ENCODE measurements at places on chromosomes 6 and 20.

GRCh38 chr6:137231895-137232294, 12.7 kb upstream of the IFNGR1 start:
- no peak for DNase-seq

- DNase-seq: no peak
Measured at GRCh38 chr6:50135968-50136367, 86.2 kb upstream of the DEFB112 start.

DNA sequence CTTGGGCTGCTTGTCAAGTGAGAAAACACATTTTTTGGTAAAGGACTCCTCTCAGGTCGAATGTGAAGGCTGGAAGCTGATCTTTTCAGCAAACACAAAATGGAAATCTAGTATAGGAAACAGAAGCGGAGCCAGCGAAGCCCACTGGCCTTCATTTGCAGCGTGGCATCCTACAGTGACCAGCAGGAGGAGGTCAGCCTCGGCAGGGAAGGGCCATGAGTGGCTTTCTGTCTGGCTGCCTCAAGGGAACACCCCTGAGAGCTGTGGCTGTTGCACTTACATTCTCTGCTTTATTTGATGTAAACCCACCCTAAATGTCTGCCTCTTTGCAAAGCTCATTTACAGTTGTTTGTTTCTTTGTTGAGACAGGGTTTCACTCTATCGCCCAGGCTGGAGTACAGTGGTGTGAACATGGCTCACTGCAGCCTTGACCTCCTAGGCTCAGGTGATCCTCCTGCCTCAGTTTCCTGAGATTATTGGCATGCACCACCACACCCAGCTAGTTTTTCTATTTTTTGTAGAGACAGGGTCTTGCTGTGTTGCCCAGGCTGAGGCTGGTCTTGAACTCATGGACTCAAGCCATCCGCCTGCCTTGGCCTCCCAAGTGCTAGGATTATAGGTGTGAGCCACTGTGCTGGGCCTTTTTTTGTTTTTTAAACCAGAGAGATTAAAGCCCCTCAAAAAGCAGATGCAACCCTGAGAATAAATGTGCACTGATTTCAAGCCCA, 322.0 kb upstream of the SOX4 start:
- DNase-seq: no peak

GRCh38 chr6:134523051-134523450, 205.1 kb upstream of the SGK1 start:
- DNase-seq: no peak

- DNase-seq: no peak
Measured at GRCh38 chr20:44211177-44212039, 837 bp upstream of the OSER1 start.

GRCh38 chr6:142334294-142334693, 32.5 kb downstream of the ADGRG6 start:
- DNase-seq: no peak

GRCh38 chr6:54579011-54579410, 267.6 kb upstream of the FAM83B start:
- no peak for DNase-seq

- DNase-seq: no peak
Measured at GRCh38 chr20:13447385-13448180, 191.1 kb downstream of the TASP1 start.

- no peak for DNase-seq
Measured at GRCh38 chr6:136095986-136096385, 154.1 kb downstream of the MTFR2 start.

GRCh38 chr6:42163981-42164380, 9.2 kb upstream of the GUCA1A start:
- DNase-seq: no peak

GRCh38 chr6:34324738-34325444, 67.6 kb downstream of the NUDT3 start:
- no peak for DNase-seq

DNA sequence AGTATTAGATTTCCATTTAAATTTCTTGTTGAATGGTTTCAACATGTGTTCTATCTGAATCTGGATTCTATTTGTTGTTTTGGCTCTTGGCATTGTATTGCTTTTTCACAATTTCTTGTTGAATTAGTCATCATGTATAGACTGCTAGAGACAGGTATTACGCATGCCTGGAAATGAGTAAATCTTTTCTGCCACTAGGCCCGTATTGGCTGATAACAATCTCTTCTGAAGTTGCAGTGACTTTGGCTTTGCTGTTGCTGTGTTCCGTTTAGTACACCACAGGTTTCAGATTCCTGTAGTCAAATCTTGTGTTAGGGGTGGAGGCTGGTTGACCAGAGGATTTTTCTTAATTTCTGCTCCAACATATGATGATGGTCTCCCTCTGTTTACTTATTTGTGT, 1339.4 kb downstream of the GRIK2 start:
- no peak for DNase-seq

GRCh38 chr6:125773387-125774341, 17.1 kb upstream of the NCOA7 start:
- DNase-seq: no peak

- DNase-seq: no peak
Measured at GRCh38 chr6:9766240-9766915, 648.5 kb downstream of the TFAP2A start.

GRCh38 chr6:439641-440167, 48.2 kb downstream of the IRF4 start:
- no peak for DNase-seq

- no peak for DNase-seq
Measured at GRCh38 chr20:25453035-25453810, 45.8 kb downstream of the GINS1 start.

GRCh38 chr6:54440549-54440948, 132.3 kb downstream of the TINAG start:
- no peak for DNase-seq

GRCh38 chr6:1110164-1110563, 201.7 kb upstream of the FOXQ1 start:
- DNase-seq: no peak

DNA sequence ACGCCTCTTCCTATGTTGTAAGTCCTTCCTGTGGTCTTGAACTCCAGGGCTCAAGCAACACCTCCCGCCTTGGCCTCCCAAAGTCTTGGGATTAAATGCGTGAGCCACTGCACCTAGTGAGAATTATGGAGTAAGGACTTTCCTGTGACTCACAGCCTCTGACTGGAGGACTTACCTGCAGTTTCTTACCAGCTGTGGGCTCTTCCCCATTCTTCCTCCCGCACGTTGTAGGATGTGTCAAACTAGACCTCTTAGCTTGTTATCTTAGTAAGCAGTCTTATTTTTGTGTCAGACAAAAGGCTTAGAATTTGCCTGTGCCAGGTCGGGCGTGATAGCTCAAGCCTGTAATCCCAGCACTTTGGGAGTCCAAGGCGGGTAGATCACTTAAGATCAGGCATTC, 30.9 kb downstream of the BAK1 start:
- no peak for DNase-seq

DNA sequence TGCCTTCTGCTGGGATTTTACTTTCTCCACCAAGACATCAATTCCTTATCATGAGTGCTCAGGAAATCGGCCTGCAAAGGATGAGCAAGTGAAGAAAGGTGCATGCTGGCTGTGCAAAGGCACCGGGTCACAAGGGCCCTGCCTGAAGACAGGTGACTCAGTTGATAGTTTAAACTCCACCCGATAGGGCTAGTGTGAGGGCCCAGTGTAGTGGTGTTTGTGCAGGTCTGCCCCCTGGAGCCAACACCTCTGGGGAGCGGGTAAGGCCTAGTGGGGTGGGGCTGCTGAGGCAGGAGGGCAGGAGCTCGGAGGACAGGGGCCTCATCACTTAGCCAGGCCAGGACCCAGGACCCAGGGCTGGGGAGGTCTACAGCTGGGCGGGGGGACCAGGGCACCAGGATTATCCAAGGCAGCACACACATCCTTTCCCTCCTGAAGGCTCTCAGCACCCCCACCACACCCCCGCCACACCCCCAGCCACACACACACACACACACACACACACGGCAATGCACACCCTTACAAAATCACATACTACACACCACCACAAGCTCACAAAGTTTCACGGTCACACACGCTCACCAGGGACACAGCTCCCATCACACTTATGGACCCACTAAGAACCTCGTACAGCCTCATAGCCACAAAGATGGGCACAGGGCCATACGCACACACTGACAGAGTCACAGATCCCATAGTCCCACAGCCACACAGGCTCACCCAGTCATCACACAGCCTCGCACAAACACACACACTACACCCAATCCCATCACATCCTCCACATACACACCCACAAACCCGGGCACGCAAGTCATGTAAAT, 75.4 kb downstream of the GRM4 start:
- no peak for DNase-seq

DNA sequence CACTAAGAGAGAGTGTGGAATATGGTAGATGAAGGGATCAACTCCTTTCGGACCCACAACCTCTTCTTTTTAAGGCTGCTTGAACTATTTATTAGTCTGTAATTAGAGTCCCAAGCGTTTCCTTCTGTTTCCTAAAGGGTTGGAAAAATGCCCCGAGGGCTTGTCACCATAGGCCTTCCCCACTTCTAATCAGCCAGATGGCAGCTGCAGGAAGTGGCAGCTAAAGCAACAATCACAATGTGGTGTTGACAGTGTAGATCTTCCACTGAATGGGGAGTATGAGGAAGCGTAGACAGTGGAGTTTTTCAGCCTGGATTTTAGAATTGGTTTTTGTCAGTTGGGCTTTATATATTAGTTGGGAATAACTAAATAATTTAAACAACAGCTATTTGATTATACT, 40.6 kb downstream of the SLC35D3 start:
- DNase-seq: no peak

GRCh38 chr6:166598441-166599138, 12.1 kb upstream of the RAMACL start:
- DNase-seq: no peak

DNA sequence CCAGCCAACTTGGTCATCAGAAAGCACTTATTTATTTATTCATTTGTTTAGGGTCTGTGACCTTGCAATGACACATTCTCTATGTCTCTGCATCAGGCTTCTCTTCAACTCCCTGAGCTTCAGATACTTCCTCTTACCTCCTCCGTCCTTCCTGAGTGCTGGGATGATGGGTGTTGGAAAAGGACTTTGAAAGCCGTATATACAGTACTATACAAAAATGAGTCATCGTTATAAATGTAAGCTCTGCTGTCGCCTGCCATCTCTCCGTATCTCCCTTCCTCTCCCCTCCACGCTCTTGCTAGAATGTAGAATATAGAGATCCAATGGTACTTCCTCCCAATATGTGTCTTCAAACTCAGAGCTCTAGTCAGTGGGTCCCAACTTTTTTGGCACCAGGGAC, 91.9 kb upstream of the SALL4 start:
- no peak for DNase-seq

GRCh38 chr20:43375591-43375990, 82.1 kb upstream of the SRSF6 start:
- no peak for DNase-seq

DNA sequence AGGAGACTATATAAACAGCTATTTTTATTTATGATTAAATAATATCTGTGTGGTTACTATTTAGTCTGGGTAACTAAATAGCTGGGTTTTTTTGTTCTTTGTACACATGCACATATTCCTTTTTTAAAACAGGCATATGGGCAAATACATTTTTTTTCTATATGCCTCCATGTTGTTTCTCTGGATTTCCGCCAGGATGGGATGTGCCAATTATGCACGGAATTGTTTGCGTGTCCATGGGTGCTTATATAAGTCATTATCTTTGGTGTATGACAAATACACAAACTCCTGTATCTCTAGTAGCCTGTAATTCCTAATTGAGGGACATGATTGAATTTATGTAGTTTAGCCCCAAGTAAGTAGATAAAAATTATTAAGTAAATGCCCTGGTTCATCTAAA, 226.9 kb downstream of the BCKDHB start:
- DNase-seq: no peak

GRCh38 chr6:109060571-109060970, 34.1 kb downstream of the SESN1 start:
- DNase-seq: no peak

DNA sequence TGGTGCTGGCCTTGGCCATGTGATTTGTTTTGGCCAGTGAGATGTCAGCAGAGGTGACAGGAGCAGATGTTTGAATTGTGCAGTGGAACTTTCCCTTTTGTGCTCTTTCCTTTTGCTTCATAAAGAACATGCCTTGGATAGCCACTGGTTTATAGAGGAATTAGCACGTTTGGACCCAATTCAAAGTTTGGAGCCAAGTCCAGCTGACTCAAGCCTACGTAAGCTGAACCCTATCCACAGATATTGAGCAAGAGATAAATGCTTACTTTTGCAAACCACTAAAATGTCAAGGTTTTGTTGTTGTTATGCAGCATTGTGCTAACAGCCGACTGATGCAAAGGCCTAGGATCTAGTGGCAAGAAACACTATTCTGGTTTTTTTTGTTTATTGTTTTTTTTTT, 230.9 kb upstream of the CITED2 start:
- DNase-seq: no peak

GRCh38 chr6:150237626-150238025, 94.8 kb downstream of the PPP1R14C start:
- no peak for DNase-seq
